Inflammatory macrophage (primary cell): ENCODE measurements at places on chromosomes 3 and 15.

DNA sequence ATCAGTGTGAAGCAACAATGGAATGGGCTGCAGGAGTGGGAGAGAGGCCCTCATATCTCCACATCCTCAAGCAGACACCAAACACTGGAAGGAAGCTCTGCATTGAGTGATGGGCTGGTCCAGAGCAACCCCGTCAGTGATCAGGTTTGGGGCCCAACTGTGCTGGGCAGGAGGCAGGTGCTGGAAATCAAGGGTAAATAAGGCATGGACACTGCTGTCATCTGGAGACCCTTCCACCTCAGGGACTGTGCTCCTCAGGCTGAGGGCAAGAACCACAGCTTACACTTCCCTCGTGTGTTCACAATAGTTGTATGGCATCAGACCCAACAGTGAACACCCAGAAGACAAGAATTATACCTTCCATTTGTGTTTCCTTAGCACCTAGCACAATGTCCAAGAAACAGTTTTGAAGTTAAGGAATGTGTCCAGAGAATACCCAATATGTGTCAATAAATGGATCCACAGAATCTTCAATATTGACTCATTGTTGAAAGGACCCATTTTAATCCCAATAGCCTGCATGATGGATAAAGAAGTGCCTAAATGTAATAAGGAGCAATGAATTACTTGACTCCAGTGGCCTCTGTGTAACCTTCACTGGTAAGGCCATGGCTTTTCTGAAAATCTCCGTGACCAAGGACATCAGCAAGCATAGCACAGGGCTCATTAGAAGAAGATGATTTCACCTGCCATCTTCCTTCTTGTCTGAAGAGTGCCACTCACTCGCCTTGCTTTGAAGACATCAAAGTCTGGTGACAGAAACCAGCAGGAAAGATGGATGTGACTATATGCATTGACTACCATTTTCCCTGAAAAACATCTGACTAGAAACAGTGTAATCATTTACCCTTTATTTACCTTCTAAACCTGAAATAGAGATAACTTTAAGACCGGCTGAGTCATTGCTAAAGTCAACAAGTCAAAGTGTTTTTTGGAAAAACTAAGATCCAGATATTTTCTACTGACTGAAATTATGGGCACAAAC lies 7.0 kb upstream of the AHSG start:
- no peak for DNase-seq

DNA sequence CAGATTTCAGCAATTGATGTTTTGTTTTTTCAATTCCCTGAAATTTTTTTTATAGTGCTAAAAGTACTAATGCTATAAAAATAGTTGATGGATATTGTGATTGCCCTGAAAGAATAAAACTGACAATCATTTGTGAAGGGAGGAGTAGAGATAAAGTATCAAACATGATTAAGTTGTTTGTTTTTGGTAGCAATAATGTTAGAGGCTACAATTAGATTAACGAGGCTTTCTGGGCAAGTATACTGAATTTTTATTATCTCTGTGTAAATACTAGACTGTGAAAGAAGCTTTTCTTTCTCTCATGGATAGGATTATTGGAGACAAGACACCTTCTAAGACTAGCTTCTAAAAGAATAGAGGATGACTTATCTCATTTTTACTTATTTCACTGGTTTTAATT lies 15.6 kb downstream of the NR1D2 start:
- no peak for DNase-seq

DNA sequence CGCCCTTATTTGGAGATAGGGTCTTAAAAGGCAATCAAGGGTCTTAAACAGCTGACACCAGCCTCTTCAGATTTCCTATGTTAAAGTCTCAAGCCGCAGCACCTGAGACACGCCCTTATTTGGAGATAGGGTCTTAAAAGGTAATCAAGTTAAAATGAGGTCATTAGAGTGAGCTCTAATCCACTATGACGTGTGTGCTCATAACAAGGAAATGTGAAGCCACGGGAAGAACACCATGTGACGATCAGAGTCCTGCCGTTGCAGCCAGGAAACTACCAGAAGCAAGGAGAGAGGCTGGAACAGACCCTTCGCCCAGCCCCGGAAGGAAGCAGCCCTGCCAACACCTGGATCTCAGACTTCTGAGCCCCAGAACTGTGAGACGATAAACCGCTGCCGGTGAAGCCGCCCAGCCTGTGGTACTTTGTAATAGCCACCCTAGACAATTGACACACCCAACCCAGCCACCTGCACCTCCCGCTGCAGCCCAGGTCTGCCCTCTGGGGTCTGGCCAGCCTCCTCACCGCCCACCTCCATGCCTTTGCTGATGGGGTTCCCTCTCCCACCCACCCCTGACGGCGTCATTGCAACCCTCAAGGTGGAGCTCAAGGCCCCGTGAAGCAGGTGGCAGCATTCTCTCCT lies 137.9 kb downstream of the MEGF11 start:
- DNase-seq, result no peak

GRCh38 chr3:61029194-61029593 lies 222.1 kb downstream of the FHIT start:
- DNase-seq, result no peak

DNA sequence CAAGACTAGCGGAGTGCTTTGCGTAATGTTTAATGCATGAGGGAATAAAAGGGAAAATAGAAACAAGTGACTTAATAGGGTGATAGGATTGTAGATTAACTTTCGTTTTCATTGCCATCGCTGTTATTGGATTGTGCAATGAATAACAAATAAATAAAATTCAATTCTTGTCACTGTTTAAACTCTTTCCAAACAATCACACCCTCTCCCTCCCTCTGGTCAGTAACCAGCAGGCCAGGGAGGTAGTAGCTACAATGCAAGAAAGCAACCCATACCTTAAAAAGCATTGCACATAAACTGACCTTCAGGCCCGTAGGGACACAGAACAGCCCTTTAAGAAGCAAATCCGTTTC lies 705 bp upstream of the TFRC start:
- peak; percentile 40 for DNase-seq

GRCh38 chr3:96843505-96844203 lies 29.3 kb downstream of the EPHA6 start:
- no peak for DNase-seq

GRCh38 chr3:16666206-16666605 lies 61.0 kb upstream of the DAZL start:
- no peak for DNase-seq

DNA sequence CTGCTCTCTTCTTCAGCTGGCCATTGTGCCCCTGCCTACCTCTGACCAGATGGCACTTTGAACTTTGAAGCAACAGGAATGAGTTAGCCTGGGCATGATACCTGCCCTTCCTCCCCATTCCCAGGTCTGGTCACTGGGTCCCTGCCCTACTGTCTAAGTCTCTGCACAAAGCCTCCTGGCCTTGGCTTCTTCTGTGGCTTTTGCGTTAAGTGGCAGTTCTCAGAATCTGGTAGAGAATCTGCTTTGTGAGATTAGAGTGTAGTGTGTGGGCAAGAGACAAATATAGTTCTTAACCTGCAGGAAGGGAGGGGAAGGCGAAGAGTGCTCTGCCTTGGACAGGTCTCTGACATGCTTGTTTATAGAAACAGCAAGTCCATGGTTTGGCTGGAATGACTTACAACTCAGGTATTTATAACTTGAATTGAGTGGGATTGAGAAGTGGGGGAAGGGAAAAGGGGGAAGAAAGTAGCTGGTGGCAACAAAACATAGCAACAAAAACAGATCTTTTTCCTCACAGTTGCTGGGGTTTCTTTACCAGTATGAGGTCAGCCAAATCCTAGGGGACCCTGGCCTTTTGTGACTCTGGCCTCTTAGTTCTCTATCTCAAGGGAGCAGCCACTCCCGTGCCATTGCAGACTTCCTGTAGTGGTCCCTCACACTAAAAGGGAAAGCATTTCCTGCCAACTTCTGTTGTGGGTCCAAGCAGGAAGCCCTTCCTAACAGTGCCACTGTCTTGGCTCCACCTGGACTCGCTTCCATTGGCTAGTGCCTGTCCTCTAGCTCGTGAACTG lies 16.7 kb downstream of the MAPKBP1 start:
- DNase-seq, result no peak
